ENCODE measurements at places on chromosomes 1 and 21.

DNA sequence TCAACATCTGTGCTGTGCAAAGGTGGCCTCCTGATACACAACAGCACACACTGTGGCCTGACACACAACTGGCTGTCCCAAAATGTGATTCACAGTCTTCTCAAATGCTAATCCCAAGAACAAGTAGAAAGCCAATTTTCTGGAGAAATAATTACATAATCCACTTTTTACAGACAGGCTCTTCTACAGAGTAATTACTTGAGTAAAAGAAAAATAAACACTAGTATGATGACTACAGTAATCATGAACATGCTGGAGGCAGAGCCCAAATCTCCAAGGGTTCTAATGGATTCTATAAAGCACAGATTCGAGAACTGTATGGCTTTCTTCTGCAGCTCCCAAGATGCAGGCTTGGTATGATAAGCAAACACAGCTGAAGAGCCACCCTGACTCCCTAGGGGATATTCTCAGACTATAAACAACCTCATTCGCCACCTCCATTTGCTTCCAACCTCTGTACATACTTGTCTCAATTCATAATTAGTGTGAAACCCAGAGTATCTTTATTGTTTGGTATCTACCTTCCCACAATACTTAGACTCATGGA, 81.9 kb downstream of the SIPA1L2 start:
- DNase-seq = no peak

DNA sequence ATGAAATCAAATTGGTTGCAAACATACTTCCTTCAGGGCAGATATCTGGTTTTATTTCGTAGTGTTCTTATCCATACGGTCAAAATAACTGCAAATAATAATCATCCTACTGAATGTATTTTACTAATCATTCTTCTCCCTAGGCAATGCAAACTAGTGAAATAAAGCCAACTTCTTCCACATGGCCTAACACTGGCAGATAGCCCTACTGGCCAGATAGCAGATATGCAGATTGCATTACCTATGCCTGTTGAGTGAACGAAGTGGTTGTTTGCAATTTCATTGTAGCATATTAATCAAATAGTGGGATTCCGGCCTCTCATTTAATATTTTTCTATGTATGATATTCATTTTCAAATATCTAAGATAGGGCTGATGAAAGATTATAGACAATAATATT, 116.2 kb downstream of the CENPF start:
- DNase-seq = no peak

DNA sequence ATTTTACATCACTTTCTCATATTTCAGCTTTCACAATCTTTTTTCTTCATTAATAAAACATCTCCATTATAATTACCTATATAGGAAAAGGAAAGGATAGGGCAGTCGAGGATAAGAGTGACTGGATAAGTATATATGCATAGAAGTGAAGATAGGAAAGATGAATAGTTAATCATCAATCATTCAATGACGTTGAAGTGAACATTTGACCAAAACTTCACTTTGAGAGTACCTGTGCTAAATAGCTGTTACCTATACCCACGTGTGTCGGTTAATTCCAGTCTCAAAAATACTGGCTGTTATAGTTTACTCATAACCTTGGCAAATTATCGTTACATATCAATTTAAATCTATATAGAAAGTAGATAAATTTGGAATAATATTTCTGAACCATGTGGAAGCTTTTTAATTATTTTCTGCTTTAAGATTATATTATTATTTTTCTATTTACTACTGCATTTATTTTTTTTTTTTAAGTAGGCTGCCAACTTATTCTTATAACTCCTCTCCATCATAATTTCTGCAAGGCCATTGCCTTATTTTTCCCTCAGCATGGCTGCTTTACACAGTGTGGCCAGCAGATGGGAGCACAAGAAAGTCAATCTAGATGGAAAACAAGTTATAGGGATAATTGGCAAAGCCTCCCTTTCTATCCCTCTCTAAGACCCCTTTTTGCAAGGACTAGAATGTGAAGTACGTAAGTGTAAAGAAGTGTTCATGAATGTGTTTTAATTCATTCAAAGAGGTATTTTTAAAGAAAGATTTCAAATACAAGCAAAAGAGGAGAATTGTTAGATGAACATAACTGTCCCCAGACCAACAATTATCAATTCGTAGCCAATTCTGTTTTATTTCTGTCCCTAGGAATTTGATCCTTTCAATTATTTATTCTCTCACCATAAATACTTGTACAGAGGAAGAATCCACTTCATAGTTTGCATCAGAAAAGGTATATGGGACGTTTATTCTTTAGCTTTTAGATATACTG, 290.4 kb downstream of the KCNT2 start:
- no peak for DNase-seq

- DNase-seq = no peak
Measured at GRCh38 chr1:240586006-240586405, 25.9 kb downstream of the GREM2 start.

All from T follicular helper cell (primary cell).